ENCODE measurements at places on chromosomes 7 and 10. TPM values are rescaled to one million over a fixed set of nuclear protein-coding genes. Genes with fewer than 3 reads are reported as not detected.
A peak's percentile ranks its signal among the peaks of the same experiment; 100 is the strongest.

TMEM270 gene
- total RNA-seq = not detected

OSBPL3 gene
- total RNA-seq = 8.9 TPM

SLC18A3 gene
- not detected for total RNA-seq

TAS2R41 gene
- not detected for total RNA-seq

CHST15 gene
- 23.0 TPM for total RNA-seq

DNA sequence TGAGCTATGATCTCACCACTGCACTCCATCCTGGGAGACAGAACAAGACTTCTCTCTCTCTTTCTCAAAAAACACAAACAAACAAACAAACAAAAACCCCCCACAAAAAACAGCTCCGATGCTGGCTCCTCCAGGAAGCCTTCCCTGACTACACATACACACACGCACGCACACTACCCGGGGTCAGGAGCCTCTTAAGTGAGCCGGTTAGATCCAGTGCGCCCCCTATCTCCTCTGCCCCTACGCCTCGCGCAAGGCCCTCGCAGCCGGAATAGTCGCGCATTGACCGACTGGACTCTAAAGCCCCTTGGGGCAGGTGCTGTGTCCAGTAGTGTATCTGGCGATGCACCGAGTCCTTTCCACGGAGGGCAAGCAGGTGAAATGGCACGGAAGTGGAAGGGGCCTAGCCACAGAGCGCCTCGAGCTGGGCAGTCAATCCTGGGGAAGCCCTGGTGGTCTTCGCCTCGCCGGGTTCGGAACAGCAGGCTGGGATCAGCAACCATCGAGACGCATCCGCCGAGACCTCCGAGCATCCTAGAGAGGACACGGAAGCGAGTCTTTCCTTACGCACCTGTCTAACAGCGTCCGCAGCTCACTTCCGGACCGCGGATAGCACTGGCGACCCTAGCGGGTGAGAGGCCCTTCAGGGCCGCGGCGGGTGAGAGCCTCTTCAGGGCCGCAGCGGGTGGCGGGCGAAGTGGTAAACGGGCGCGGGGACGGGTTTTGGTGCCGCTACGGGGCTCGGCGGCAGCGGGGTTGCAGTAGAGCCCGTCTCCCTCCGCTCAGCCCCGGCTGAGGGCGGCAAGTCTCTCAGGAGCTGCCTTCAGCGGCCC lies at the start of gene ZSCAN25:
ZSCAN25 (plus strand) TSS at position 588 of the 833 bp plus-strand sequence. CDS start 2,661 bp downstream, outside the sequence.
- peak within 1 kb of the TSS; percentile 71 for H3K4me3 ChIP-seq
- peak within 1 kb of the TSS; percentile 90 for H3K27ac ChIP-seq
- peak; percentile 40 for DNase-seq
- peaks cover 4% of the 10 kb centered on the region for H3K36me3 ChIP-seq
- H3K4me1 ChIP-seq = peaks cover 25% of the 10 kb centered on the region

DNA sequence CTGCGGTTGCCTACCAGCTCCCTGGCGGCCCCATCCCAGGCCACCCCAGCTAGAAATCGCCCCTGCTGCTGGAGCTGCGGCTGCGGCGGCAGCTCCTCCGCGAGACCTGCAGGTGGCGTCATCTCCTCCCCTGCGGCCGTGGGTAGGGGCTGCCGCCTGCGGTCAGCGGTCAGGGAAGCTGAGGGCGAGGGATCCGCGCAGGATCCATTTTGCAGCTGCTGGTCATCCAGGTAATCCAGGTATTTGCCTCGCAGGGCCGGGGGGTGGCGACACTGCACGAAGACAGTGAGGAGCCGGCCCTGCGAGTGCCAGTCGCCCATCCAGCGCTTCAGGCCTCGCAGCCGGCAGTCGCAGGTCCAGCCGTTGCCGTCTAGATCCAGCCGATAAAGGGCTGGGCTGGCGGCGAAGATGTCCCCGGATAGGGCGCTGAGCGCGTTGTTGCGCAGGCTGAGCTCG lies 1.5 kb downstream of the TRIL start:
- peak overlapping the region; percentile 73 for H3K4me3 ChIP-seq
- DNase-seq = no peak
- H3K27me3 ChIP-seq = no peaks in the 10 kb centered on the region
- no peaks in the 10 kb centered on the region for H3K36me3 ChIP-seq
- H3K4me1 ChIP-seq = peaks cover 74% of the 10 kb centered on the region

DNA sequence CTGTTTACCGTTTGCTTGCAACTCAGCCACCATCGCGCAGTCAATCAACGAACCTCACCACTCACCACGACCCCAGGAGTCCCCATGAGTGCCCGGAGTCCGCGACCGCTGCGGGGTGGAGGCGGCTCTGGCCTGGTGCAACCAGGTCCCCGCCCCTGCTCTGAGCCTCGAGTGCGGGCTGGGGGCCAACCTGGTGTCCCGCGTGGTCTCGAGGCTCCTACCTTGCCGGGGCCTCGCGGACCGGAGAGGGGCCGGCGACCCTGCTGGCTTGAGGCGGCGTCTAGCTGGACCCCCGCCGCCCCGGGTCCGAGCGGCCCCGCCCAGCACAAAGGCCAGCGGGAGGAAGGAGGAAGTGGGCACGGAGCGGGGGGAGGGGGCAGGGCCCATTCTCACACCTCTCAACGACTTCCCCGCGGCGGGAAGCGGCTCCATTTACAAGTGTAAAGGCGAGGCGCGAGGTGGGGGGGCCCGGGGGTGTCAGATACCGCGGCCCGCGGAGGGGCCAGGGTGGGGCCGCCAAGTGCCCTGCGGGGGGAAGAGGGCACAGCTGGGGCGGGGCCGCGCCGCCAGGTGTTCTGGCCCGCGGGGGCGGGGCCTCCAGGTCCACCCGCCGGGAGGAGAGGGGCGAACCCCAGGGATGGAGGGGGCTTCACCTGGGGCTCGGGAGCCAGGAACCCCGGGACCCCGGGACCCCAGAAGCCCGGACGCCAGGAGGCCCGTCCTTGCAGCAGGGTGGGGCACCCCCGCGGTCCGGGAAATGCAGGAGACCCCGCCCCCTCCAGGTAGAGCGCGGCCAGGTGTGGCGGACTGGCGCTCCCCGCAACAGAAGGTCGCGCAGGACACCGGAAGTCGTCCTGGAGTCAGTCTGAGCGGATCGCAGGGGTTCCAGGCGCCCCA lies 8.6 kb downstream of the CTBP2 start:
- DNase-seq = no peak
- peak overlapping the region; percentile 85 for H3K27ac ChIP-seq
- peaks cover 60% of the 10 kb centered on the region for H3K4me1 ChIP-seq
- no peaks in the 10 kb centered on the region for H3K27me3 ChIP-seq
- H3K4me3 ChIP-seq = peak overlapping the region; percentile 52

GRCh38 chr10:124935946-124936345 lies 6.0 kb upstream of the ZRANB1 start:
- H3K4me3 ChIP-seq = no peak overlapping the region
- no peaks in the 10 kb centered on the region for H3K4me1 ChIP-seq
- no peak for DNase-seq
- H3K36me3 ChIP-seq = peaks cover 7% of the 10 kb centered on the region
- H3K27ac ChIP-seq = no peak overlapping the region

DNA sequence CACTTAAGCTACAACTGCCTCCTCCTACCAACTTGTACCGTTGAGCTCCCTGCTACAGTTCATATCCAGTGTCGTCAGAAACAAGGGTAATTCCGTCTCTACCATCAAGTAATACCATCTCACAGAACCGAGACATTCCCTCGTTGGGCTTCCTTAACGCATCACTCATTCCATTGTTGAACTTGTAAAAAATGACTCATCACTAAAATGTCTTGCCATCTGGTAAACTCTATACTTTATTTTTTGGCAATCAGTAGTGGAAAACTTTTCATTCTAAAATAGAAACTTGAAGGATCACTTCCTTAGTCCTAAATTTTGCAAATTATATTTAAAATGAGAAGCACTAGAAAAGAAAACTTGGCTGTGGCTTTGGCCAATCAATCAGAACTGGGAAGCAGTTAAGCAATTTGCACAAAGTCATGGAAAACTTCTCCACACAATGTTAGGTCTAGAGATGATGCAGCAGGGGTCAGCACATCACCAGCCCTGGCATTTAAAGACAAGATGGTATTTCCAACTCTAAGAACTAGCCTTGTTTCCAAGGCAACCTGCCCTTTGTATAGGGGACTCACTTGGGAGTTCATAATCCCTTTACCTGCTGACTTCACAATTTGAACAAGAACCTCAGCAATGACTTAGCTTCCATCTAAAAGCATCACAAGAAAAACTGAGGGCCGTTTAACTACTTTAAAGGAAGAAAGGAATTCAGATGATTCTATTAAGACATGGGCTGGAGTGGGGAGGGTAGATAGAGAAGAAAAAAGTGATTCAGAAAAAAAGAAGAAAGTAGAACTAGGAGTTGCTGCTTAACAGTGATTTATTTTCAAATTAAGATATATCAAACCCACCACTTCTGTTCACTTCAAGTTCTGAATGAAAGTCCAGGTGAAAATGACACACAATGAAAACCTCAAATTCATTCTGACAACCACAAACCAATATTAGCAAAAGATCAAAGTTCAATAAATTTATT lies 288.1 kb downstream of the PARD3 start:
- no peaks in the 10 kb centered on the region for H3K27me3 ChIP-seq
- H3K4me3 ChIP-seq = no peak overlapping the region
- peaks cover 12% of the 10 kb centered on the region for H3K4me1 ChIP-seq
- no peaks in the 10 kb centered on the region for H3K36me3 ChIP-seq
- H3K27ac ChIP-seq = no peak overlapping the region
- DNase-seq = no peak

DNA sequence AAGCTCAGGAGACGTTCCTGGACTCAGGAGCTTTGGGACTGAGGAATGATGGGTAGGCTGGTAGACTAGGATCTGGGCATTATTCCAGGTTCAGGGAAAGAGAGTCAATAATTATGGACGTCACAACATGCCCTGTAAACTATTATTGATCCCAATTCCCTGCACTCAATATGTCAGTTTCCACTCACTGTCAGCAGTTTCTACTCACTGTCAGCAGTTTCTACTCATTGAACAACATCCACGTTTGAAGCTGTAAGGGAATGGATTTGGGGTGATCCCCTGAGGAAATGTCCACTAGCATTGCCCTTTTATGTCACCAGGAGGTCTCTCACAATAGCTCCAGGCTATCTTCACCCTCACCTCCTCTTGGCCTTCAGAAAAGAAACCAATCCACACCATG lies 1268.6 kb downstream of the TYW1 start:
- no peaks in the 10 kb centered on the region for H3K4me1 ChIP-seq
- no peak for DNase-seq
- H3K4me3 ChIP-seq = no peak overlapping the region
- no peak overlapping the region for H3K27ac ChIP-seq

GRCh38 chr7:51354897-51355296 lies 38.3 kb upstream of the COBL start:
- H3K27ac ChIP-seq = no peak overlapping the region
- H3K4me3 ChIP-seq = no peak overlapping the region
- H3K36me3 ChIP-seq = no peaks in the 10 kb centered on the region

GRCh38 chr7:15559416-15559928 lies 2.3 kb downstream of the AGMO start:
- H3K36me3 ChIP-seq = no peaks in the 10 kb centered on the region
- H3K27ac ChIP-seq = no peak overlapping the region
- peaks cover 4% of the 10 kb centered on the region for H3K4me1 ChIP-seq
- no peak overlapping the region for H3K4me3 ChIP-seq
- DNase-seq = no peak
- no peaks in the 10 kb centered on the region for H3K27me3 ChIP-seq

- H3K27me3 ChIP-seq = no peaks in the 10 kb centered on the region
- H3K36me3 ChIP-seq = no peaks in the 10 kb centered on the region
- H3K27ac ChIP-seq = no peak overlapping the region
- no peak for DNase-seq
- H3K4me3 ChIP-seq = no peak overlapping the region
- H3K4me1 ChIP-seq = no peaks in the 10 kb centered on the region
These were observed 22.1 kb upstream of the HTR5A start for GRCh38 chr7:155048006-155048405.

- H3K27me3 ChIP-seq = no peaks in the 10 kb centered on the region
- no peaks in the 10 kb centered on the region for H3K36me3 ChIP-seq
- H3K4me3 ChIP-seq = no peak overlapping the region
These were observed 259.9 kb downstream of the SKIDA1 start for GRCh38 chr10:21265622-21266021.

- peaks cover 45% of the 10 kb centered on the region for H3K4me1 ChIP-seq
- no peak overlapping the region for H3K27ac ChIP-seq
- H3K27me3 ChIP-seq = no peaks in the 10 kb centered on the region
- no peak overlapping the region for H3K4me3 ChIP-seq
- no peak for DNase-seq
- no peaks in the 10 kb centered on the region for H3K36me3 ChIP-seq
These were observed 73.1 kb downstream of the PRKAG2 start for GRCh38 chr7:151803841-151804240.

DNA sequence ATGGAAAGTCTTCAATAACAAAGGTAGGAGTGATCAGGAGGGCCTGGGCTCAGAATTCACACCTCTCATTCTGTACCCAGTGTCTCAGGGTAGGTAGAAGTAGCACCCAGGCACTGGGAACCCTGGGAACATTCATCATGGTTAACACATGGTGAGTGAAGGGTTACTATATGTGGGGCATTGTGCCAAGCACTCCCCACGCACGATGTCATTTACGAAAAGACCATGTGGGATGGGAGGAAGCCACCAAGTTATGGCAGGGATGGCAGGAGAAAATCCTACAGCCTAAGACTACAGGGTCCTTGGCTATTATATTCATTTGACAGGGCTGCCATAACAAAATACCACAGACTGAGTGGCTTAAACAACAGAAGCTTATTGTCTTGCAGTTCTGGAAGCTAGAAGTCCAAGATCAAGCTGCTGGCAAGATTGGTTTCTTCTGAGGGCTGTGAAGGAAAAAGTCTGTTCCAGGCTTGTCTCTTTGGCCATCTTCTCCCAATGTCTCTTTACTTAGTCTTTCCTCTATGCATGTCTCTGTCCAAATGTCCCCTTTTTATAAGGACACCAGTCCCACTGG lies 27.7 kb upstream of the DDIT4 start:
- no peaks in the 10 kb centered on the region for H3K36me3 ChIP-seq
- H3K27ac ChIP-seq = peak overlapping the region; percentile 71
- DNase-seq = no peak
- no peaks in the 10 kb centered on the region for H3K27me3 ChIP-seq
- peaks cover 75% of the 10 kb centered on the region for H3K4me1 ChIP-seq

DNA sequence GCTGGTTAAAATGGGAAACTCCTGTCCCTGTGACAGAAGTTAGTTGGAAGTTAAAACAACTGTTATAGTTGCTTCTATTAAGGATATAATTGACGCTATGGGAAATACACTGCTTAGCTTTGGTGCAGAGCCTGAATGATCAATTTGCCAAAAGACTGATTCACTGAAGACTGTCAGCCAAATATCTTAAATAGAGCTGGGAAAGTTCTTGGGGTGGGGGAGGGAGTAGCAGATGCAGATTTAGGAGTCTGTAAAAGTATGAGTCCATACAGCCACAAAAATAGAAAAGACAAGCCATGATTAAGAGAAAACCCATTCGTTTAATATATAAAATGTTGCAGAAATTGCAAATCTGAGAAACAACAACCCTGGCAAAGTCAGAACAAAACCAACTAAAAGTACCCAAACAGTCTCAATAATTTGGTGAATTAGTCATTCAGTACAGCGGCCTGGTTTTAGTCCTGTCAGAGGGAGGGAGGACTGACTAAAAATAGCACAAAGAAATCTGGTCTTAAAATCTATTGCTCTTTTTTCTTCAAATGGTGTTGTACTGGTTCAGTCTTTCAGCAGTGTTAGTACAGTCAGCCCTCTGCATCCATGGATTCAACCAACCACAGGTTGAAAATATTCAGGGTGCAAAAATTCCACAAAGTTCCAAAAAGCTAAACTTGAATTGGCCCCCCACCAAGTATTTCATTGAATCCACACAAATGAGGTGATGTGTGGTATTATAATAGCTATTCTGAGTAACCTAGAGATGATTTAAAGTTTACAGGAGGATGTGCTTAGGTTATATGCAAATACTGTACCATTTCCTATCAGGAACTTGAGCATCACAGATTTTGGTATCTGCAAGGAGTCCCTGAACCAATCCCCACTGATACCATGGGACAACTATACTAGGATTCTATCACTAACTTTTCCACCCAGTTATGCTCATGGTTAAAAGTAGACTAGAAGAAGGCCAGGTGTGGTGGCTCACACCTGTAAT lies 30.0 kb downstream of the STK17A start:
- peaks cover 13% of the 10 kb centered on the region for H3K4me1 ChIP-seq
- H3K36me3 ChIP-seq = no peaks in the 10 kb centered on the region
- no peak overlapping the region for H3K4me3 ChIP-seq
- H3K27me3 ChIP-seq = no peaks in the 10 kb centered on the region
- H3K27ac ChIP-seq = no peak overlapping the region
- DNase-seq = no peak
